ENCODE measurements at places on chromosomes 5 and 9.
A peak's percentile ranks its signal among the peaks of the same experiment; 100 is the strongest.

DNA sequence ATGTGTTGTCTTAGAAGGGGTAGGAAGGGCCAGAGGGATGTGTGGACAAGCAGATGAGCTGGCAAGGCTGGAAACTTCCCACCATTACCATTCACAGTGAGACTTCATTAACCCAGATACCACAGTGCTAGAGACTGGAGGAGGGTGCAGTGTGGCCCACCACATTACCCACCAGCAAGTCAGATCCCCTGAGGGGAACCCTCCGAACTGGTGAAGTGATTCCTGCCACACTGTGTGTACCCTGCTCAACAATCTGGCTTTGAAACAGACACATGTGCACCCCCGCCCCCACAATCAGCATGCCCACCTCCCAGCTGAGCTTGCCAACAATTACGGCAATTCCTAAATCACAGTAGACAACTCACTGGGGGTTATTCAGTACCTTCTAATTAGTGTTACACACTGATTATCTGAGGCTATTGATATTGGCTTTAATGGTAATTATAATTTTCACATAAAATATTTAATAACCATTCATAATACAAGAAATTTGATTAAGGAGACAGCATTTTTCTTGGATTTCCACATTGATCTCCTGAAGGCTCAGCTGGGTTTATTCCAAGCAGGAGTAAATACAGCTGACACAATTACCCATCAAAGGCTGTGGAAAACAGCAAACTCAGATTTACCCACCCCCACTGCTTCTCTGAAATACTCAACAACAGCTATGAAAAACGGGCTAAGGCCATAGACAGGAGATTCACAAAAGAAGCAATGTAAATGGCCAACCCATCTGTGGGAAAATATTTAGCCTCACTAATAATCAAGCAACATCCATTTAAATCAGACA lies 169.3 kb upstream of the FSTL4 start:
- DNase-seq, result no peak

GRCh38 chr5:170638454-170639220 lies 134.8 kb downstream of the KCNIP1 start:
- DNase-seq, result peak; percentile 68

DNA sequence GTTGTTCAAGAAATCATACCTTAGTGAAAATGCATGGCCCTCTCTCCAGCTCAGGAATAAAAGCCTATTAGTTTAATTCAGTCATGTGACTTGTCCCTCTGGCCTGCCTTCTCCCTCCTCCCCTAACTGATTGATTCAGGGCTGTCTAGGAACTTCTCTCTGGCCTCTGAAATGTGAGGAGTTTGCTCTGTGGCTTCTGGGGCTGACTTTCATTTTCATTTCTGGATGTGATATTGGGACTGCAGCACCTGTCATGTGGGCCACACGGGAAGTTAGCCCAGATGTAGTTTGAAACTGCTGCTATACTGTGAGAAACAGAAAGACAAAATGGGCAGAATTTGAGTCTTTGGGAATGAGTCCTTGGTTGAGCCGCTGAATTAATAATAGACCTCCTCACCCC lies 44.8 kb downstream of the PARP8 start:
- peak; percentile 65 for DNase-seq

- DNase-seq, result no peak
Measured at GRCh38 chr9:8337834-8338766, 538.5 kb upstream of the DMAC1 start.

- peak; percentile 13 for DNase-seq
Measured at GRCh38 chr5:34957857-34958690, 28.7 kb downstream of the DNAJC21 start.

DNA sequence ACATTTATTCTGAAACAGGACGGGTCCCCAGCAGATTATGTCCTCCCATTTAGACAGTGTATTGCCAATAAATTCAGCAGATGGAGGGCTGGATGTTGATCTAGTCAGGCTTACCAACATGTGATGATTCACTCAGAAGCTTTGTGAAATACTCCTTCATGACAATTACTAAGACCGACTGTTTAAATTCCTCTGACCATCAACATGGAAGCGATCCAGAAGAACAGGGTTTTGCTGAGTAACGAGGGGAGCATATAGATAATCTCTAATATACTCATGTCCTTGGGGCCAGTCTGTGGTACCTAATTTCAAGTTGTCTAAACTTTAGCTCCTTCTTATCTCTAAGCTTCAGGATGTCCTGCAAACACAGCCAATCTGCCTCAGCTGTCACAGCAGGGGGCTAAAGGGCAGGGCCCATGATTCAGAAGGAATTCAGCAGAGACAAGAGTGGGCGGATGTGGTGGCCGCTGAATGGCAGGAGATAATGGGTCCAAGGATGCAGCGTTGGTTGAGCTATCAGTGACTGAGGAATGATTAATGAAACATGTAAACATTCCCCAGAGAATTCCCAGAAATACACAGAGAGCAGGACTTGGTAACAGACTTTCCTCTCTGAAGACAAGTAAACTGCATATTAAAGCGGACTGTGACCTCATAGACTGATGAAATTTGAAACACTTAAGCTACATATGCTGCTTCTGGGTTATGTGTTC lies 109.4 kb downstream of the ANKRD55 start:
- no peak for DNase-seq

GRCh38 chr9:122116040-122116439 lies 22.9 kb upstream of the TTLL11 start:
- no peak for DNase-seq

DNA sequence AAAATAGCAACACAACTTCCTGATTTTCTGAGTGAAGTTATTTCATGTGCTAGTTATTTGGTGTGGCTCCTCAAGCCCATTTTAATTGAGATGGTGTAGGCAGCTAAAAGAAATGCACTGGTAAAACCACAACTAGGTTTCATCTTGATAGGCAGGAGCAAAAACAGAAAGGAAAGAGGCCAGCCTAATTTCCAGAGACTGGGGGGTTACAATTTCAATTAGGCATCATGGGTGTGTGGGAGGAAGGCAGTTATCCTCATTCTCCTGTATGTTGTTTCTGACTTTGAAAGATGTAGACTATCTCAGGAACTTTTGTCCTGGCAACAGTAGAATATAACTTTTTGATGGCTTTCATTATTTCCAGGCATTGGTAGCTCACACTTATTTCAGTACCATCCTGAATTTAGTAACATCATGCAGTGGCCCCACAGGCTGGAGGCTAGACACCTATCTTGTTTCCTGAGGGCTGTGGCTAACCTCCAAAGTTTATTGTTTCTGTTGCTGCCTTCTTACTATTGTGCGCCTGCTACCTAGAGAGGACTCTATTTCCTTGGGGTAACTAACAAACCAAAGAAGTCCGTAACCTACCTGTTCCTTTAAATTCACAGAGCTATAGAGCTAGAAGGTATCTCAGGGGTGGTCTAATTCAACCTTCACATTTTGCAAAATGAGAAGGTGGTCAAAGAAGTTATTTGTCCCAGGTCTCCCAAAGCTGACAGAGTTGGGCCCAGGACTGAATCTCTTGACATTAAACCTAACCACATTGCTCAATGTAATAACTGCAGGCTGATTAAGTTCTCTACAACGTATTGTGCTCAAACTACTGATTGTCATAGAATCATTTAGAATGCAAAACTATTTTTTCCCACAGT lies 42.4 kb downstream of the FYB1 start:
- DNase-seq, result peak; percentile 67

DNA sequence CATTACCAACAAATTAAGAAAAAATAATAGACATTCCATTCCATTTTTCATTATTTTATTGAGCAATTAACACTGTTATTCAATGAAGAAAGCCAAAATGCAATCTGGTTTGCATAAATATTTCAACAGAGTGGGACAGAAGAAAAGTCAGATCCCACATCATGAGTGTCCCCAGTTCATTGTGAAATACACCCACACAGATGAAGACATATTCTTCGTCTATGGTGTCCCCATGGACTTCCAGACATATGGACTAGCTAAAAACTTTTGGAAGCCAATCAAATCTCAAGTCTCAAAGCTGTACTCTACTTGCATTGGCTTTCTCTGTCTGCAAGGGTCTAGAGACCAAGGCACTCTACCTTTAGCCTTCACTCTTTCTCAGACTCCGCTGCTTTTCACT lies 194.3 kb downstream of the SEMA5A start:
- no peak for DNase-seq

- DNase-seq, result no peak
Measured at GRCh38 chr5:106755789-106756188, 914.9 kb downstream of the EFNA5 start.

DNA sequence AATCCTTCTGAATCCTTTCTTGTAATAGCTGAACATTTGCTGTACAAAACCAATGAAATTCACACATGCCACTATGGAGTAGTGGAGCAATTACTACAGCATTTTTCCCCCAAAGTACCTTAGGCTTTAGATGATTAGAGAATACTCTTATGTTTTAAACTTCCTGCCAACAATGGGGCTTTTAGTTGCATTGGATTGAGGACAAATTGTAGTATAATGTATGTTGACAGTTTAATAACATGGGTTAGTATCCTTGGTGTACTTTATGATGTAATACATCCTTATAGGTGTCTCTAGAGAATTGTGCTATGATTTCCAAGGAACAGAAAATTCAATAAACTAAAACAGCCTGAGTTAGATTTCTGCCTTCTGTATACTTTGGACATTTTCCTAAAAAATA lies 422.7 kb upstream of the GRAMD2B start:
- DNase-seq, result no peak

- DNase-seq, result no peak
Measured at GRCh38 chr9:21817176-21817575, 14.7 kb downstream of the MTAP start.

GRCh38 chr9:105313238-105313637 lies 68.8 kb downstream of the SLC44A1 start:
- no peak for DNase-seq

GRCh38 chr9:137029058-137029936 lies 1.3 kb upstream of the ABCA2 start:
- DNase-seq, result peak; percentile 81

- no peak for DNase-seq
Measured at GRCh38 chr5:144093868-144094267, 76.6 kb downstream of the YIPF5 start.

DNA sequence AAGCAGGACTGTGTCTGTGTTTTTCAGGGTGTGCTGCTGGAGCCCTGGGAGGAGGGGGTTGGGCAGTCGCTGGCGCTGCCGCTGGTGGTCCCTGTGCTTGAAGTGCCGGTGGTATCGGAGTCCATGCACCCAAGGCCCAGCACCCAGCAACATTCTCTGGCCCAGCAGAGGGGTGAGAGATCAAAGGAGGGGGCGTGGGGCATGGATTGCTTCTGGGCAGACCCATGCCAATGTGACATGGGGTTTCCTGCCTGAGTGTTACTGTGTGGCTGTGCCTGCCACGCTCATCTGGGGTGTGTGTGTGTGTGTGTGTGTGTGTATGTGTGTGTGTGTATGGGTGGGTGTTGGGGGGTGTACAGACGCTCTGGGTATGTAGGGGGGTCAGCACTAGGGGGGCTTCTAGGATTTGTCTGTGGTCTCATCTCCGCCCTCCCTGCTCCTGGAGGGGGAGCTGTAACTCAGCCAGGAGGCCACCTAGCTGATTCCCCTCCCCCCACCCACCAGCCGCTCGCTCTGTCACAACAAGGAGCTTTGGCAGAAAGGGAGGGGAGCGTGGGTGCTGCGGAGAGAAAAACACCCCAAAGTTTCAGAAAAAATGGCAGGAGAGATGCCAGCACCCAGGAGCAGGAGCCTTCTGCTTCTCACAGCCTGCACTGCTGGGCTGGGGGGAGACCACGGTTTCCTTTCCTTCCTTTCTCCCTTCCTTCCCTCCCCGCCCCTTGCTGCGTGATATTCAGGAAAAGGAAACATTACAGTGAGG lies 35.9 kb upstream of the HSPA9 start:
- no peak for DNase-seq

- no peak for DNase-seq
Measured at GRCh38 chr9:89883401-89884341, 278.9 kb downstream of the GADD45G start.

- DNase-seq, result no peak
Measured at GRCh38 chr5:160743027-160743426, 109.0 kb downstream of the ATP10B start.

DNA sequence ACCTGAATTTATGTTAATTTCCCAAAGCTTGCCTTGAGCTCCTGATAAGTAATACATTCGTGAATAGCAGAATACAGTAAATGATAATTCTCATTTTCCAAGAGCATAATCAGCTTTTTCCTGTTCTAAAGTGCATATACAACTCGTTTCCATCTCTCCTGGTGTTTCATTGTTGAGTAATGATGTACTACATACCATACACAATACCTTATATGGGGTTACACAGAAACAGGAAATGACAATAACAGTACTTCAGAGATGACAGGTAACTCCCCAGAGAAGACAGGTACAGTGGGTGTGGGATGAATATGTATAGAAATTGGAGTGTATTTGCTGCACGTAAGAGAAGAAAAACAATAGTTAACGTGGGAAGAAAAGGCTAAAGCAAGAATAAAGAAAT lies 287.1 kb downstream of the TENT4A start:
- no peak for DNase-seq

DNA sequence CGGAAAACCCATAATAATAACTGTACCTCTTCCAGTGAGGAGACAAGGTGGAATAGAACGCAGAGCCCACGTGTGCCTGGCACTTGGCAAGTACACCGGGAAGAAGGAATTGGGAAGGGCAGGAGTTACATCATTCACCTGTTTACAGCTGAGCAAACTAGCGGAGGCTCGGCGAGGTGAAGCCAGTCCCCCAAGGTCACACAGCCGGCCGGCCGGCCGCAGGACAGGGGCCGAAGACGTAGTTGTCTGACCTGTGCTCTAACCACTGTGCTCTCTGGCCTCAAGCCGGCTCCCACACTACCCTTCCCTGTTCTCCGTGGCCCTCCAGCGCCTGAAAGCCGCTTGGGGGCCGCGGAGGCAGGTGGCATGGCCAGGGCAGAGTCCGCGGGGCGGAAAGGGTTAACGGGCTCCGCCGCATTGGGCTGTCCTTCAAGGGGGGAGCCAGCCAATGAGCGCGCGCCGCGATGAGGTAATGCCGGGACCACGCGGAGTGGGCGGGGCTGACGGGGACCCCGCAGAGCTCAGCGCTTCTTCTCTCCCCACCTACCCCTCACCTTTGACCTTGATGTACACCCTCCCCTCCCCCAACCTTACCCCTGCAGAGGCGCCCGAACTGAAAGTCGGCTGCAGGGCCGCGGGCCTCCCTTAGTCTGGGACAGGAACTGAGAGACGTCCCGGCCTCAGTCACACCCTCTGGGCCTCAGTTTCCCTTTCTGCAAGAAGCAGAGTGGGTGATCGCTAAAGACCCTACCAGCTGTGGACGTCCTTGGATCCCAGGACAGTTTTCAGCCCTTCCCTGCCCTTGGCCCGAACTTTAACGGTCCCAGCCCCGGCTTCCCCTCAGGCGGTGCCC lies 125.1 kb downstream of the C9orf50 start:
- peak; percentile 91 for DNase-seq

DNA sequence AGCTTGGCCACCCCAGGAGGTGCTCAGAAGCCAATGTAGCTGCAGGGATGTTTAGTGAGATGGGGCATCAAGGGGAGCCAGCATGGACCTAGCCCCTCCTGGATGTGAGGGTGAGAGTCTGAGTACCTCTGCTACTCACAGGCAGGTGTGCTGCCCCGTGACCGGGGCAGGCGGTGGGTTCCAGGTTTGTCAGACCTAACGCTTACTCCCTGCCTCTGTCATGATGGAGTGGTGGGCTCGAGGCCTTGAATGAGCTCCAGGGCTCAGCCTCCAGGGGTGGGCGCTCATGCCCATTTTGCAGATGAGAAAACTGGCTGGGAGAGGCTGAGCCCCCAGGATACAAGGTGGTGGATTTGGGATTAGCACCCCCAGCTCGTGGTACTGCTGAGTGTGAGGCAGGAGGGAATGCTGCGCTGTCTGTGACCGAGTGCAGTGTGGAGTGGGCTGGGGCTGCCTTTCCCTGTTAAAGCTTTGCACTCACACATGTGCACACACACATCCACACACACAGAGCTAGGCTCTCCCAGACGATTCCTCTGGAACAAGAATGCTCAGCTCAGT lies 1.5 kb downstream of the RXRA start:
- DNase-seq, result no peak

- DNase-seq, result no peak
Measured at GRCh38 chr5:57538341-57538955, 55.8 kb upstream of the ACTBL2 start.

Measured in CD4-positive, alpha-beta T cell treated with Interleukin-17A for 4 hours (primary cell).